Uterus (tissue), 4 donors: ENCODE measurements at places on chromosomes 4 and X. TPM values are rescaled to one million over a fixed set of nuclear protein-coding genes. Genes with fewer than 3 reads are reported as not detected.

DNA sequence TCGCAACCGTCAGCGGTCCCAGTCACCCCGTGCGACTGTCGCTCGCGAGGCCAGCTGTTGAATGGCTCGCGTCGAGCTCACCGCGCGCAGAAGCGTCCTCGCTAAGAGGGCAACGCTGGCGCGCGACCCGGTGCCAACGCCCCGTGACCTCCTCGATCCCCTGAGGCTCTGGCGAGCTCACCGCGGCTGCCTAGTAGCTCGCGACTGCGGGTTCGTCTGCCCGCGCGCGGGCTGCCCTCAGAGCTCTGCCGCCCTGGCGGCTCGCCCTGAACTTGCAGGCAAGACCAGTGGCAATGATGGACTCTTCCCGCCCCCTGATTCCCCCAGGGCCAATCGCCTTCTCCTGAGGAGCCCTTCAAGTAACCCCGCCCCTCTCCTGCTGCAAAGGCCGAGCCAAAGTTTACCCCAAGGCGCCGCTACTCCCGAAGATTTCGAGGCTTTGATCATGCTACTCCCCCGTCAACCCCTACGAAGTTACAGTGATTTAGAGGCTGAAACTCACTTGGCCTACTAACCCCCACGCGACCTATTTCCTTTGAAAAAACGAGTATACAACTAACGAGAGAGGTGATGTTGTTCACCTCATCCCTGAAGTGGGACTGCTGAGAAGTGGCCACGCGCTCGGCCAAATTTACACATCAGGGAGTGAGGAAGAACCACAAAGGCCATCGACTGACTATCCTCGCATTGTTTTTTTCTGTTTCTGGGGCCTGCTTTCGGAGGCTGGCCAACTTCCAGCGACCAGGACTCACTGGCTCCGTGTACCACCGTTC, 37.5 kb downstream of the PGRMC1 start:
- H3K36me3 ChIP-seq, result no peaks in the 10 kb centered on the region
- no peak overlapping the region for H3K4me3 ChIP-seq
- H3K4me1 ChIP-seq, result no peaks in the 10 kb centered on the region
- no peak for DNase-seq
- peaks cover 13% of the 10 kb centered on the region for H3K27me3 ChIP-seq
- H3K27ac ChIP-seq, result no peak overlapping the region

GRCh38 chrX:150365051-150365989, 2.2 kb downstream of the MAMLD1 start:
- DNase-seq, result peak; percentile 69
- peak overlapping the region; percentile 91 for H3K27ac ChIP-seq
- H3K4me1 ChIP-seq, result no peaks in the 10 kb centered on the region

GRCh38 chr4:114132830-114133229, 153.4 kb upstream of the ARSJ start:
- H3K36me3 ChIP-seq, result no peaks in the 10 kb centered on the region
- H3K4me1 ChIP-seq, result no peaks in the 10 kb centered on the region
- DNase-seq, result no peak

DNA sequence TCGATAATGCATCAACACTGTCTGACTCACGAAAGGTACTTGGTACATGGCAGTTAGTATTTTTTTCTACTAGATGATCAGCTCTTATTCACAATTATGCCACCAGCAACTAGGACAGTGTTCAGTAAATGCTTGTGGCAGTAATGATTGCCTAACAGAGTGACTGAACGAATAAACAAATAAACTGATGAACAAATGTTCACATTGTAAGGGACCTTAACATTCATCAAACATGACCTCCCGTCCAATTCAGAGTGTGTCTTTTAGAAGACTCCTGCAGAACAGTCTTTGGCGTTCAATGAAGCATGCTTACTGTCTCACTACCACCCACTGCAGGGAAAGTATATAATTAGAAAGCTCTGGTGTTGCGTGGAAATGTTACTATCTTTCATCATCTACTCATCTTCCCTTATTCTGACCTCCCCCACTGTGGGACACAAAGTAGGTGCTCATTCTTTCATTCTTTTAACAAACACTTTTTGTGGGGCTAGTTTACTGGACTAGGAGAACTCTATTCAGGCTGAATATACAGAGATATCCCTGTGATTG, 319.3 kb downstream of the RAB28 start:
- DNase-seq, result no peak
- H3K36me3 ChIP-seq, result no peaks in the 10 kb centered on the region
- no peaks in the 10 kb centered on the region for H3K4me1 ChIP-seq
- H3K27me3 ChIP-seq, result no peaks in the 10 kb centered on the region

DNA sequence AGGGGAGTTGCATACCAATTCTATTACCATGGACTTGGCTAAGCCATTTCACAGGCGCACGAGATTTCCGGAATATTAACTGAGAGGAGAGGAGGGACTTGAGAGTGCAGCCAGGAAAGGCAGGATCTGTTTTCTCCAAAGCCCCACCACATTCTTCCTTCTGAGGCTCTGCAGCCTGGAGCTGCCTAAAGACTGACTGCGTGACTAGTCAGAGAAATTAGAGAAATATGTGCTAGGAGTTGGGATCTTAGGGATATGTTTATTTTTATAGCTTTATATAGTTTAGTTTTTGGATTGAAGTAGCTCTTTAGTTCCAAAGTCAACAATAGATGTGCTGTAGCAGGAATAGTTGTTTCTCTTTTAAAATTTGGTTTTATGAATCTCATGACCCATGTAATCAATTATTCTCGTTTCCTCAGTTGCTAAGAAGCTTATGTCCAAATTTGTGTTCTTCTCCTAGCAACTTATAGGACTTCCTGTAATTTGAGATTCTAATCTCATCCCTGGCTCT, 300.1 kb upstream of the DDX53 start:
- no peak for DNase-seq
- H3K4me3 ChIP-seq, result no peak overlapping the region
- no peaks in the 10 kb centered on the region for H3K27me3 ChIP-seq
- H3K36me3 ChIP-seq, result no peaks in the 10 kb centered on the region
- no peaks in the 10 kb centered on the region for H3K4me1 ChIP-seq
- H3K27ac ChIP-seq, result no peak overlapping the region

GRCh38 chr4:110676241-110676640, 53.4 kb upstream of the PITX2 start:
- H3K4me1 ChIP-seq, result no peaks in the 10 kb centered on the region
- no peak for DNase-seq
- no peak overlapping the region for H3K4me3 ChIP-seq

GRCh38 chr4:176883108-176883550, 90.4 kb upstream of the VEGFC start:
- no peak overlapping the region for H3K27ac ChIP-seq
- no peaks in the 10 kb centered on the region for H3K4me1 ChIP-seq
- H3K27me3 ChIP-seq, result no peaks in the 10 kb centered on the region
- no peak for DNase-seq

GRCh38 chrX:73525928-73526690, 36.9 kb upstream of the CHIC1 start:
- no peak overlapping the region for H3K27ac ChIP-seq
- H3K27me3 ChIP-seq, result no peaks in the 10 kb centered on the region
- DNase-seq, result no peak
- no peak overlapping the region for H3K4me3 ChIP-seq

- no peaks in the 10 kb centered on the region for H3K36me3 ChIP-seq
- no peak for DNase-seq
- H3K4me1 ChIP-seq, result no peaks in the 10 kb centered on the region
- H3K27me3 ChIP-seq, result no peaks in the 10 kb centered on the region
These were observed 60.5 kb downstream of the TMA16 start for GRCh38 chr4:163554870-163555465.

DNA sequence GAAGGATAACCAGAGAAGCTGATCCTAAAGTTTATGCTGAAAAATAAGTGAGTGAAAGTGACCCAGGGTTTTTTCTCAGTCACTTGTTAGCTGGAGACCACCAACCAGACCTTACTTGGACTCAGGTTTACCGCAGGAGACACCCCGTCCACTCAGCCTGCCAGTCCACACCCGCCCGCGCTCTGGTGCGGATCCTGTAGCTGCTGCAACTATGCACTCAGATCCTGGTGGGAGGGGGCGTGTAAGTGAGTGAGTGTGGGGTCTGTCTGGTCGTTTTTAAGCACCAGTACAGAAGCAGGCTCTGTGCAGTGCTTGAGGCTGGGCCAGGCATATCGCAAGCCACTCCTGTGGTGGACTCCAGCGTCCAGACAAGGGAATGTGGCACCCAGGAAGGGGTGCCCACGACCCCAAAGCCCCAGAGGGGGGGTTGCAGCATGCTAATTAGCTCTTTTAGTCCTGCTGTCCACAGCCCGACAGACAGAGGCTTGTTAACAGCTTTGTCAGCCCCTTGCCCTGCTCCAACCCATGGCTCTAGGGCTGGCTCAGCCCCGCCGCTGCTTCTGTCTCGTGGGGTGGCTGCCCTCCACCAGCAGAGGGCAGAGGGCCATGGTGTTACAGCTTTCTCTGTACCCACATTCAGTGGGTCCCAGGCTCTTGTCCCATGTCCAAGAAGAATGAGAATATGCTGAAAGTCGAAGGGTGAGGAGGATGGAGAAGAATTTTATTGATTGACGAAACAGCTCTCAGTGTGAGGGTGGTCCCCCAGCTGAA, 40.4 kb upstream of the PPP1R2C start:
- no peak overlapping the region for H3K27ac ChIP-seq
- no peaks in the 10 kb centered on the region for H3K4me1 ChIP-seq

- no peaks in the 10 kb centered on the region for H3K36me3 ChIP-seq
- no peak for DNase-seq
- no peaks in the 10 kb centered on the region for H3K4me1 ChIP-seq
These were observed 41.9 kb upstream of the RELL1 start for GRCh38 chr4:37728064-37728463.

DNA sequence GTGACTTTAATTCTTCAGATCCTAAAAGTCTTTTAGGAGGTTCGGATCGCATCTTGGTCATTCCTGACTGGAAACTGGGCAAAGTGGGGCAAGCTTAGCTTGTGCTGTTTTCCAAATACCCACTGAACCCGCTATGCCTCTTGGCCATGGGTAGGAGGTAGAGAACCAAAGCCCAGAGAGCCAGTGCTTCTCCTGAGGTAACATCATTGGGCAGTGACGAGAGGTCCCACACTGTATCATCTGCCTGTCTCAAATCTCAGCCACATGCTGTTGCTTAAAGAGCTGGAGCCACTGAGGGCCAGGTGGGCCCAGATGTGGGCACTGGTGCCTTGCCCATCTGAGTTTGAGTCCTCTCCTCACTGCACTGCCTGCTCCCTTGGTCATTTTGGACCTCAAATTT, 68.2 kb downstream of the SLC2A9 start:
- no peaks in the 10 kb centered on the region for H3K36me3 ChIP-seq
- H3K4me1 ChIP-seq, result no peaks in the 10 kb centered on the region
- no peak overlapping the region for H3K27ac ChIP-seq
- DNase-seq, result no peak

CFP gene
- 2.0 TPM for total RNA-seq

VCX2 gene
- total RNA-seq, result not detected

HTRA3 gene
- total RNA-seq, result 22.8 TPM

CT83 gene
- not detected for total RNA-seq

KLB gene
- not detected for total RNA-seq

ZC4H2 gene
- total RNA-seq, result 14.0 TPM
